Heart left ventricle (tissue), 16 donors: ENCODE measurements at places on chromosomes 7 and 10.

- H3K27me3 ChIP-seq, result no peaks in the 10 kb centered on the region
- peaks cover 7% of the 10 kb centered on the region for H3K4me1 ChIP-seq
- H3K27ac ChIP-seq, result no peak overlapping the region
- H3K36me3 ChIP-seq, result no peaks in the 10 kb centered on the region
- DNase-seq, result no peak
These were observed 46.2 kb upstream of the PDE1C start for GRCh38 chr7:32116436-32116835.

- no peak for DNase-seq
- no peaks in the 10 kb centered on the region for H3K27me3 ChIP-seq
- H3K27ac ChIP-seq, result no peak overlapping the region
- H3K36me3 ChIP-seq, result no peaks in the 10 kb centered on the region
These were observed 38.9 kb downstream of the BMPR1A start for GRCh38 chr10:86795353-86795752.

DNA sequence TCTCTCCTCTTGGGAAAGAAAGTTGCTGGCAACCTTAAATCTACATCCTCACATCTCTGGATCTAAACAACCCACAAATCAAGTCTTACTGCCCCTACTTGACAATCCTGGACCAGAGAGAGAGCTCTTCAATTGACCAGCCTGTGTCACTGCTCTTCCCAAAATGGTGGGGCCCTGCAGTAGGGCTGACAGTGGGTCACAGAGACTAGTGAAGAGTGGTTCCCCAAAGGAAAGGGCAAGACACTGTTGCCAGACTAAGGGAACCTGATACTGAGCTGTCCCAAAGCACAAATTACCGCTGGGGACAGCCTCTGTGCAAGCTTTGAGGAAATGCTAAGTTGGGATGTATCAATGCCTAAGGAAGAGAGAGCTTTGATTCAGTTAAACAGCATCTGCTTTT, 4.5 kb upstream of the GPRIN2 start:
- H3K27ac ChIP-seq, result no peak overlapping the region
- H3K36me3 ChIP-seq, result no peaks in the 10 kb centered on the region
- no peak overlapping the region for H3K4me3 ChIP-seq
- DNase-seq, result no peak

DNA sequence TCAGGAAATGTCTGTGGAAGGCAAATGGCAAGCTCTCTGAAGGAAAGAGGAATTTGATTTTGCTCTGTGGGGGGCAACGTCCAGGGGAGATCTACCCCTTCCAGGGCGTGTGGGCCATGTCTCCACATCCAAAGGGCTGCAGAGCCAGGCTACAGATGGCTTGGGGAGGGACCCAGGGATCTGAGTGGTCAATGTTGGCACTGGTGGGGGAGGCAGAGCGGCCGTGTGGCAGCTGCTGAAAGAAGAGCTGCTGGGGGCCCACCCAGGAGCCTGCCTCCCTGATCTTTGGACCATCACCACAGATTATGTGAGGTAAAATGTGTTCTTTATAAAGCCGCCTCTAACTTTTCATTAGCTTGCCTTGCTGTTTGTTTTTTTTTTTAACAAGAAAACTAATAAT, 144.1 kb downstream of the HERPUD2 start:
- H3K4me3 ChIP-seq, result no peak overlapping the region
- H3K27ac ChIP-seq, result no peak overlapping the region
- H3K36me3 ChIP-seq, result no peaks in the 10 kb centered on the region

DNA sequence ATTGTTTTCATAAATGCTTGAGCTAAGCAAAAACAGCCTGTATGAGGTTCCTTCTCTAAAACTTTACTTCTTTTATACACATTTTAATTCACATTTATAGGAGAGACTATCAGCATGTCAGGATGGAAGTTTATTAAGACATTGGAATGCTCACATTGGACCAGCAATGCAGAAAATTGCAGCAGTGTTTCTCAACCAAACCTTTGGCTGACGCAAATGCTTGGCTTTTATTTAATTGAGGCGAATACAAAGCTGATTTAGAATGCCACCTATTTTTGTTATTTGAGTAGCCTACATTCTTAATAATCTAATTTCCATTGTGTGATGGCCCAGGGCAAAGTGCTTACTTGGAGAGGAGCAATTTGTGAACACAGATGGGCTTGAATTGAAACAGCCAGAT, 283.2 kb downstream of the ARL4A start:
- no peaks in the 10 kb centered on the region for H3K36me3 ChIP-seq
- no peak overlapping the region for H3K4me3 ChIP-seq
- H3K4me1 ChIP-seq, result peaks cover 7% of the 10 kb centered on the region
- no peak overlapping the region for H3K27ac ChIP-seq
- no peaks in the 10 kb centered on the region for H3K27me3 ChIP-seq

DNA sequence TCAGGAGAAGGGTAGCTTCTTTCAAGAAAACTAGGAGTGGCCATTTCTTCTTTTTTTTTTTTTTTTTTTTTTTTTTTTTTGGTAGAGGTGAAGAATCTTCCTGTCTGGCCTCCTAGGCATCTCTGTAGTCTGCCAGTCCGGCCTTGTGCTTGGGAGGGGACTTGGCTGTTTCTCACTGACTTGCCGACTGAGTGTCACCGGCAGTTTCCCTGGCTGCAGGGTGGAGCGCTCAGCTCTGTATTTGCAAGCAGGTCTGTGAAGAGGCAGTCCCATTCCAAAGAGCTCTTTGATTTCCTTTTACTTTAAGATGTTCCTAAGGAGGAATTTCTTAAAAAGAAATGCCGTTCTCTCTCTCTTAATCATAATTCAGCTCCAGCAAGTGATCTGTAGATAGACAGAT, 212.6 kb downstream of the ADRA2A start:
- H3K4me1 ChIP-seq, result no peaks in the 10 kb centered on the region
- no peak overlapping the region for H3K4me3 ChIP-seq
- H3K27me3 ChIP-seq, result peaks cover 6% of the 10 kb centered on the region
- no peaks in the 10 kb centered on the region for H3K36me3 ChIP-seq

DNA sequence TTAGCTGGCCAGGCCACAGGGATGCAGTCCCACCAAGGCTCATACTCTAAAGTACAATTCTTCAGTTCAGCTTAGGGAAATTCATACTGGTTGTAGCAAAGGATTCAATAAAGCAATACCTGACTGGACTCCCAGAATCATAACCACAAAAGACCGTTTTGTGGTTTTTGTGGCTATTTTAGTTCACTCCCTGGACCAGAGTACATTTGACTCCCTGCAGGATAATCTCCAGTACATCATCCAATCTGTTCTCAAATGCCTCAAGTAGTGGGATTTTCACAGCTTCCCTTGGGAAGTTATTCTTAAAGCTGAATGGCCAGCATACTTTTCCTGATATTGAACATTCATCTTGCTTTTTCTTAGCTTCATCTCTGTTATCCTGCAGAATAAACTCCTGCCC, 29.3 kb upstream of the YAE1 start:
- no peaks in the 10 kb centered on the region for H3K4me1 ChIP-seq
- no peaks in the 10 kb centered on the region for H3K36me3 ChIP-seq
- H3K4me3 ChIP-seq, result no peak overlapping the region
- DNase-seq, result no peak

GRCh38 chr7:68925241-68925640, 673.0 kb upstream of the AUTS2 start:
- no peak overlapping the region for H3K4me3 ChIP-seq
- H3K4me1 ChIP-seq, result no peaks in the 10 kb centered on the region
- no peaks in the 10 kb centered on the region for H3K36me3 ChIP-seq
- no peak for DNase-seq

GRCh38 chr10:112957640-112958092, 7.6 kb downstream of the TCF7L2 start:
- H3K27ac ChIP-seq, result no peak overlapping the region
- no peaks in the 10 kb centered on the region for H3K27me3 ChIP-seq
- no peak for DNase-seq
- no peak overlapping the region for H3K4me3 ChIP-seq
- peaks cover 56% of the 10 kb centered on the region for H3K4me1 ChIP-seq
- H3K36me3 ChIP-seq, result no peaks in the 10 kb centered on the region

GRCh38 chr7:99623091-99623693, 6.4 kb downstream of the ZSCAN25 start:
- H3K4me1 ChIP-seq, result no peaks in the 10 kb centered on the region
- H3K4me3 ChIP-seq, result no peak overlapping the region
- DNase-seq, result no peak
- H3K27me3 ChIP-seq, result no peaks in the 10 kb centered on the region
- H3K36me3 ChIP-seq, result peaks cover 100% of the 10 kb centered on the region

GRCh38 chr10:14282276-14282675, 48.4 kb downstream of the FRMD4A start:
- no peaks in the 10 kb centered on the region for H3K27me3 ChIP-seq
- DNase-seq, result no peak
- no peaks in the 10 kb centered on the region for H3K4me1 ChIP-seq
- no peaks in the 10 kb centered on the region for H3K36me3 ChIP-seq
- H3K27ac ChIP-seq, result no peak overlapping the region

- no peaks in the 10 kb centered on the region for H3K36me3 ChIP-seq
- no peaks in the 10 kb centered on the region for H3K27me3 ChIP-seq
- H3K27ac ChIP-seq, result no peak overlapping the region
- no peak overlapping the region for H3K4me3 ChIP-seq
- H3K4me1 ChIP-seq, result no peaks in the 10 kb centered on the region
These were observed 66.3 kb upstream of the LRGUK start for GRCh38 chr7:134060874-134061273.

- no peak overlapping the region for H3K4me3 ChIP-seq
- peaks cover 16% of the 10 kb centered on the region for H3K4me1 ChIP-seq
- no peaks in the 10 kb centered on the region for H3K27me3 ChIP-seq
- peaks cover 18% of the 10 kb centered on the region for H3K36me3 ChIP-seq
These were observed 91.0 kb downstream of the ALOX5 start for GRCh38 chr10:45464958-45465567.

GRCh38 chr7:54839575-54840213, 80.7 kb upstream of the SEC61G start:
- H3K4me1 ChIP-seq, result peaks cover 31% of the 10 kb centered on the region
- no peaks in the 10 kb centered on the region for H3K27me3 ChIP-seq
- H3K27ac ChIP-seq, result peak overlapping the region; percentile 26
- DNase-seq, result peak; percentile 87

DNA sequence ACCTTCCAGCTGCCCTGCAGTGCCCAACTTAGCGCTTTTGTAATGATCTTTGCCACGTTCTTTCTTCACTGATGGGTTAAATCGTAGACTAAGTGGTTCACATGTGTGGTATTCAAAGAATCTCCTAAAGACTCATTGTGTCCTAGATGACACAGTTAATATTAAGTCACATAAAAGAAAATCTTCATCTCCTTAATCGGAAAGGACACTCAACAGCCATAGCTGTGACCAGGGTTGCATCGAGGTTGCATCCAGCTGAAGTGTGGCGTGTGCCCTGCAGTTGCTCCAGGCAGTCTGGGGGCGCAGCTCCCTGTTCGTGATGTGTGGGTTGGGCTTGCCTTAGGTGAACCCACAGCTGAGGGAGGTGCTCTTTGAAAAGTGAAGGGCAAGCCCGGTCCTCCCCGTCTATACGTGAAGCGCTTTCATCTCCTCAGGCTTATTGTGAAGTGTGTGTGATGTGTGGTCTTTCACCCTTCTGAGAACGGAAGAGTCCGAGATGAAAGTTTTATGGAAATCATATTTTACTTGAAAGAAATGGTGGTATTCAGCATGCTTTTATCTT, 122.7 kb downstream of the TRRAP start:
- no peaks in the 10 kb centered on the region for H3K27me3 ChIP-seq
- peaks cover 13% of the 10 kb centered on the region for H3K36me3 ChIP-seq
- peaks cover 3% of the 10 kb centered on the region for H3K4me1 ChIP-seq
- DNase-seq, result no peak
- no peak overlapping the region for H3K27ac ChIP-seq

GRCh38 chr7:65974876-65975275, 7.1 kb downstream of the GUSB start:
- no peaks in the 10 kb centered on the region for H3K4me1 ChIP-seq
- no peak overlapping the region for H3K4me3 ChIP-seq
- no peaks in the 10 kb centered on the region for H3K27me3 ChIP-seq

DNA sequence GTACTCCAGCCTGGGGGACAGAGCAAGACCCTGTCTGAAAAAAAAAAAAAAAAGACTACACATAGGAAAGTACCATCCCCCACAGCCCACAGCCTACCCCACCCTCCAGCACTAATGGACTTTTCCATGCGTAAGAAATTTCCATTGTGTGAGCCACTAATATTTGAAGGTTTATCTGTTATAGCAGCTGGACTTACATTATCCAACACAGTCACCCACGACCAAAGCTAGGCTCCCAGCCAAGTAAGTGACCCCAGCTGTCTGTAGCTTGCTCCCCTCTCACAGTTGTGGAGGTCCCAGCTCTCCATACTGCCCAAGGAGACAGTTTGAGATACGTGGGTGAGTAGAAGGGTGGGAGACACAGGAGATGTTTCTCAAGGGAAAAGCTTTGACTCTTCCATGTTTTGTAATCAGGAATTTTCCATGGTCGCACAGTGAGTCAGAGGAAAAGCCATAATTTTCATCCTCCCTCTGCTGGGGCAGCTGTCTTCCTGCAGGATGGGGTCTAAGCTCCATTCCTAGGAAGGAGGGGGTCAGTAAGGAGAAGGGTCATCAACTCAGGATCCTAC, 57.4 kb downstream of the CAV1 start:
- H3K27ac ChIP-seq, result peak overlapping the region; percentile 44
- peaks cover 13% of the 10 kb centered on the region for H3K4me1 ChIP-seq
- H3K27me3 ChIP-seq, result no peaks in the 10 kb centered on the region
- no peaks in the 10 kb centered on the region for H3K36me3 ChIP-seq
- H3K4me3 ChIP-seq, result no peak overlapping the region
- no peak for DNase-seq

GRCh38 chr7:30420662-30421061, 57.9 kb downstream of the NOD1 start:
- DNase-seq, result no peak
- no peak overlapping the region for H3K27ac ChIP-seq
- peaks cover 12% of the 10 kb centered on the region for H3K36me3 ChIP-seq
- H3K4me1 ChIP-seq, result peaks cover 5% of the 10 kb centered on the region

DNA sequence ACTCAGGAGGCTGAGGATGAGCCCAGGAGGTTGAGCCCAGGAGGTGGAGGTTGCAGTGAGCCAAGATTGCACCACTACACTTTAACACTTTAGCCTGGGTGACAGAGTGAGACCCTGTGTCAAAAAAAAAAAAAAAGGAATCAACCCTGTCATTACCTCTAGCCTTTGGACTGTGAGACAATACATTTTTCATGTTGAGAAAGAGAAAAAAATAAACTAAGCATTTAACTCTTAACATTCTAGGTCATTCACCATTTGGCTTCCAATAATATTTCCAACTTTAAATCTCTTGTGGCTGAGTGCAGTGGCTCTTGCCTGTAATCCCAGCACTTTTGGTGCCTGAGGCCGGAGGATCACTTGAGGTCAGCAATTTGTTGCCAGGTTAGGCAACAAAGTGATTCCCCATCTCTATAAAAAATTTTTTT, 41.9 kb upstream of the TPST1 start:
- H3K27me3 ChIP-seq, result no peaks in the 10 kb centered on the region
- no peak for DNase-seq
- H3K4me1 ChIP-seq, result no peaks in the 10 kb centered on the region
- no peak overlapping the region for H3K4me3 ChIP-seq
- H3K27ac ChIP-seq, result no peak overlapping the region

DNA sequence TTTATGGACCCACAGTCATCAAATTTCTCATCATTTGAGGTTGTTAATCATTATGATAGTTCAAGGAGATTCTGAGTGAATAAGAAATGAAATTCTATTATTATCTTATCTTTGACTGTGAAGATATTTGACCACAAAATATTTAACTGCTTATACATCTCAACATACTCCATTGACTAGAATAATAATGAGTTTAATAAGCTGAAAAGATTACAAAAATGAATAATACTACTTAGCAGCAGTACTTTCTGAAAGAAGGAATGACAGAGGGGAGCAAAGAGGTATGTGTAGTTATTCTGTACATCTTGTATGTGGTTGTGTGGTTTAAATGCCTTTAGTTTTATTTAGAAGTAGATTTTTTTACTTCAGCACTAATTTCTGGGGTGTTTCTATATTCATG, 214.2 kb downstream of the PRKG1 start:
- no peaks in the 10 kb centered on the region for H3K27me3 ChIP-seq
- H3K27ac ChIP-seq, result no peak overlapping the region
- H3K4me1 ChIP-seq, result peaks cover 10% of the 10 kb centered on the region
- no peak for DNase-seq
